ENCODE measurements at places on chromosomes 5 and 9.
A peak's percentile ranks its signal among the peaks of the same experiment; 100 is the strongest.

- no peak for DNase-seq
Measured at GRCh38 chr5:73311291-73312110, 137.1 kb downstream of the FOXD1 start.

DNA sequence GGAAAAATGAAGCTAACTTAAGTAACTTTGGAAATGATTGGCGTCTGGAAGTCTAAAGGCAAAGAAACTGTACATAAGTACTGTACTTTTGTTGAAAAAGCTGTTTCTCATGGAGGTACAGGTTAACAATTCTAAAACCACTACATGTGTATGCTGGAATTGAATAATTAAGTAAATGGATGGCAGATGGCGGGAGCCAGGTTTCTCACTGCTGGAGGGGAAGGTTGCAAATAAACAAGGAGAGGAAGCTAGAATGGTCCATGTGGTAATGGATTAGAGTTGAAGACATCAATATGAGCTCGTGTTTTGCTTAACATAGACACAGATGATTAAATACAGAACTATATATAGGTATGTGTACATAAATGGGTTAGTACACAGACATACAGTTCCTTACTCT lies 43.2 kb upstream of the ASTN2 start:
- no peak for DNase-seq

DNA sequence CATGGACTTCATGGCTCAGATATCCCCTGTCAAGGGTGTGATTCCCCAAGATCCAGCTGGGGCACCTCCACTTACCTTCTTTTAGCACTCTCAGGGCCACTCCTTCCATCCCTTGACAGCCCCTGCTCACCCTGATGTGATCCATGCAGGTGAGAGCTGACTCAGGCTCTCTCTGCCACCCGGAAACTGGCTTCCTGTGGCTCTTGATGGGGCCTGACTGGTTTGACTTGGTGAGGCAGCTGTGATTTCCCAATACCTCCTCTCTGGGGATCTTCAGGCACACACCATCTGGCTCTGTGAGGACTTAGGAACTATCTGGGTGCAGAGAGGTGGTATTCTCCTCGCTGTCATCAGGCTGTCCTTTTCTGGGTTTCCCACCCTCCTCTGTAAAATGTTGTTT lies 7.9 kb upstream of the FAT2 start:
- DNase-seq = no peak

DNA sequence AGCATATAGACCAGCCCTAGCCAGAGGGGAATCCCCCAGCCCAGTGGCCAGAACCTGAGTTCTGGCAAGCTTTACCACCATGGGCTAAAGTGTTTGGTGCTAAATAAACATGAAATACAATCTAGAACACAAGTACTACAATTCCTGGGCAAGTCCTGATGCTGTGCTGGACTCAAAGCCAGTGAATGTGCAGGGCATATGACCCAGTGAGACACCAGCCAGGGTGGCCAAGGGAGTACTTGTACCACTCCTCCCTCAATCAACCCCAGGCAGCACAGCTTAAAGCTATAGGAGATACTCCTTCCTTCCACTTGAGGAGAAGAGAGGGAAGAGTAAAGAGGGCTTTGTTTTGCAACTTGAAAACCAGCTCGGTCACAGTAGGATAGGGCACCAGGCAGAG lies 63.6 kb downstream of the SSBP2 start:
- DNase-seq = no peak

- DNase-seq = peak; percentile 22
Measured at GRCh38 chr5:140553657-140554056, 3.6 kb downstream of the SRA1 start.

DNA sequence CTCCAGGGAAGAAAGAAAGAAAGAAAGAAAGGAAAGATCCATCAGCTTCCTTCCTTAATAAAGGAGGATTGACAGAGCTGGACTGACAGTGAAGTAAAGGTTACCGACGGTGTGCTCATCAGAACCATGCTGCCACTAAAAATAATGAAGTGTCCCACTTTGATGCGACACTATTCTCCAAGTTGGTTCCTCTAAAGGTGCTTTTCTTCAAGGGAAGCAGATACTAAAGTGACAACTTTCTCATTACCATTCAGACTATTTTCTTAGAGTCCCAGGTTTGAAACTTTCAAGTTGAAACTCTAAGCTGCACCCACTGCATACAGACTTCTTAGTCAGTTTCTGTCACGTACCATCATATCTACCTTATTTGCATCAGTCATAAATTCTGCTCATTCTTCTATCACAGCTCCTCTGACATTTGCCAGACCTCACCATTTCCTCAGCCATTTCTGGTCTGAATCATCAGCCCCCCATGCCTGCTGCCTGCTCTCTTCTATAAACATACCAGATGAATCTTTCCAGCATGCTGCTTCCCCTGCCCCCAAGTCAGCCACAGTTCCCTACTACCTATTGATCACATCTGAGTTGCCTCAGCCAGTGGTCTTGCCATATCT lies 177.6 kb downstream of the DEPDC1B start:
- no peak for DNase-seq

- DNase-seq = no peak
Measured at GRCh38 chr9:128025736-128026135, 41.4 kb downstream of the NAIF1 start.

DNA sequence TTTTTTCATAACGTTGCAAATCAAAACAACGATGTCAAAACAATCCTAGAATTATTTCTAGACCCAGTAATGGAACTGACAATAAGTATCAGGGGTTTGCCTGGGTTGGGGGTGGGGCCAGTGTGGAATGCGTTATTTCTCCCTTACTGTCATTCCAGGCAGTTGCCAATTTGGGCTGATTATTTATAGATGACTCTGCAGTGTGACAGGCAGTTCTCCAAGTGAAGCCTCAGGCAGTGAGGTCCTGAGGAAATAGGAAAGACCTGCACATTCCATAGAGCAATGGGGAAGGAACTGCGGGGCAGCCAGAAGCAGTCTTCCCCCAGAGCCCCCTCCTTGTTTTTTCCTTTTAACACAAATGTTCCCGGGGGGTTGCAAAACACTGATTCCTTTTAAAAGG lies 179.0 kb downstream of the YTHDC2 start:
- no peak for DNase-seq

DNA sequence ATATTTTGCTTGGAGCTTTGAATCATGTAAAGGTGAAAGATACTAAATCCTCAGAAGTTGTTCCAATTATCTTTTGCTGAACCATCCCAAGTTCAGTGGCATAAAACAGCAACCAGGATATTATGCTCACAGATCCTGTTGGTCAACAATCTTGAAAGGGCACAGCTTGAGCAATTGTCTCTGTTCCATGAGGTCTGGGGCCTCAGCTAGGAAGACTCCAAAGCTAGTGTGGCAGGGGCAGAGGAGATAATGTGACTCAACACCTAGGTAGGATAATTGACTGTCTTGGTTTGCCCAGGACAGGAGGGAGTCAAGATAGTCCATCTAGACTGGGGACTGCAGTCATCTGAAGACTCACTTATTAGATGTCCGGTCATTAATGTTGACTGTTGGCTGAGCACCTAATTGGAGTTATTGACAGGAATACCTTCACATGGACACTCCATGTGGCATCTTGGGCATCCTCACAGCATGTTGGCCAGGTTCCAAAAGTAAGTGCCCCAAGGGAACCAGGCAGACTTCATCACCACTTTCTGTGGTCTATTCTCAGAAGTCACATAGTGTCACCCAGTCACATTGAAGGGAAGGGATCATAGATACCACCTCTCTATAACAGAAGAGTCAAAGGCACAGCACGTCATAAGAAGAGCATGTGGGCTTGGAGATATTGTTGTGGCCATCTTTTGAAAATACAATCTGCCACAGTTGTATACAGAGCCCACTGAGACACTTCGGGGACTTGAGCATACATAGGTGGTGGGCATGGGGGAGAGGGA lies 88.4 kb upstream of the GPBP1 start:
- no peak for DNase-seq

DNA sequence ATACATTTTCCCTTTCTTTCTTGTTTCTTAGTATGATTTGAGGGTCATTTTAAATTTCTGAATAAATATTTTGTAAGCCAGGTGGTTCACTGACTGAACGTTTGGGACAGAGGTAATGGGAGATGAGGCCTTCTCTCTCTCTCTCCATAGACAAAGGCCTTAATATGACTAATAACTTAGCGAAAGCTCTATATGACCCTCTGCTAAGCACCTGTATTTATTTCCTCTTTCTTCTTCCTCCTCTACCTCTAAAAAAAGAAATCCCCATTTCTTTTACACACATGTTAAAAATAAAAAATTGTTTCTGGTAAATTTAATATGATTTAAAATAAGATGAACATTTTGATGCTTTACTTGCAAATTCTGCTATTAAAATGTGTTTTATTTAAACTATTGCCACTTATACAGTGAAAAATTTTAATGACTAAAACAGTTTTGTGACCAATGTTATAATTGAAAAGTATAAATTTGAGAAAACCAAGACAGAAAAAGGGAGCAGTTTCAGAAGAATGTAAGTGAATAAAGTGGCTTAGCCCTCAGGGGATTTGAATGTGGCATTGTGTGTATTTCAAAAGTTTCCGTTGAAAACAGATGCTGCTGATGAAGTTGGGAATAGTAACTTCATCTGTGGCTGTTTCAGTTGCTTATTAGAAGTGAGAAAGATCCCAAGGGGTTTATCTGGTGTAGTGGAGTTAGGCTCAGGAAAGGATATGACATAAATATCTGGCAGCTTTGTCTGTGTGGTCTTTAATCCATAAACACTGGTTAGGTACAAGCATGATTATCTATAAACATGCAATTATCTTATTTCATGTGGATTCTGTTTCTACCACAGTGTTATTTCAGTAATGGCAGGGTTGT lies 128.6 kb upstream of the GRHPR start:
- DNase-seq = no peak

DNA sequence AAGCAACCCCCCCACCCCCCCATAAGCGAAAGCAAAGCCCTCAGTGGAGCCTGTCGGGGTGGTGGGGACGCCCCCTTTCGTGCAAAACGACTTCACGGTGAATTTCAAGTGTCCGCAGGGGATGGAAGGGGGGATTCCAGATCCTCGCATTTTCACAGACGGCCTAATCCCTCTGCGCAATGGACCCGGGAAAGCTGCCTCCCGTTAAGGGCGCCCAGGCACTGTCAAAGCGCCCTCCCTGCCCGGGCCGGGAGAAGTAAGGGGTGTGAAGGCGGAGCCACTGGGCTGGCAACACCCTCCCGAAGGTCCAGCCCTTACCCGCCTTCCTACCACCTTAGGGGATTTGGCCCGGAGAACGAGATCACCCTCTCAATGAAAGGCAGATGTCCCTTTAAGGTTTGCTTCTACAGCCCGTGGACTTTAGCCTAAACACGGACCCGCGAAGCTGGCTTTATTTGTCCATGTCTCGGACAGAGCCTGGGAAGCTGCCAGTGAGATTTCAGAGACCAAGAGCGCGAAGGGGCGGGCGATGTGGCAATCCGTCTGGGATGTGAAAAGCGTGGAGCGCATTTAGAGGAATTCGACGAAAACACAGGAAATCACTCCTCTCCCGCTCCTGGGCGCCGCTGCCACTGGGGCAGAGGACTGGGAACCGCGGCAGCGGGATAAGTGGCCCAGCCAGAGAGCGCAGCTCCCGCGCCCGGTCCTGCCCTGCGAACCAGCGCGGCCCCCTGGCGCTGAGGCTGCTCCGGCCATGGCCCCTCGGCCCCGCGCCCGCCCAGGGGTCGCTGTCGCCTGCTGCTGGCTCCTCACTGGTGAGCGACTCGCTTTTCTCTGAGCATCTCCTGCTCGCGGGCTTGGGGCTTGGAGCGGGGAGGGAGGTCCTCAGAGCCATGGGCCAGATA lies at the start of the genes ITGA1 and PELO:
Gene ITGA1, plus strand, starts transcription at position 317 of the 905 bp plus-strand sequence. Its CDS starts 438 bp downstream, at position 755.
Gene PELO, plus strand, starts transcription at position 317 of the 905 bp plus-strand sequence. CDS start 12,479 bp downstream, outside the sequence.
- peak; percentile 39 for DNase-seq

- DNase-seq = no peak
Measured at GRCh38 chr9:2120926-2121689, 106.0 kb downstream of the SMARCA2 start.

GRCh38 chr5:37120270-37120669 lies 128.9 kb downstream of the CPLANE1 start:
- DNase-seq = no peak

DNA sequence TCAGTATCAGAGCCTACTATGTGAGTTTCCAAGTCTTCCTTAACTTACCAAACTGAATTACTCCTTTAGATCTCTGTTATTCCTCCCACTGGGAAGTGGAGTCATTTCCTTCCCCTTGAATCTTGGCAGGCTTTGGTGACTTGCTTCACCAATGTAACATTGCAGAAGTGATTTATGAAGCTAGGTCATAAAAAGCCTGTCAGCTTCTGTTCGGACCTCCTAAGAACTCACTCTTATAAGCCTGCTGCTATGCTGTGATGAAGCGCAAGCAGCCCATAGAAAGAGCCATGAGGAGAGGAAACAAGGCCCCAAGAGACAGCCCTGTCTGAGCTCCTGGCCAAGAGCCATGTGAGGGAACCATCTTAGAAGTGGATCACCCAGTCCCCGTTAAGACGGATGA lies 14.2 kb upstream of the FOXB2 start:
- no peak for DNase-seq

DNA sequence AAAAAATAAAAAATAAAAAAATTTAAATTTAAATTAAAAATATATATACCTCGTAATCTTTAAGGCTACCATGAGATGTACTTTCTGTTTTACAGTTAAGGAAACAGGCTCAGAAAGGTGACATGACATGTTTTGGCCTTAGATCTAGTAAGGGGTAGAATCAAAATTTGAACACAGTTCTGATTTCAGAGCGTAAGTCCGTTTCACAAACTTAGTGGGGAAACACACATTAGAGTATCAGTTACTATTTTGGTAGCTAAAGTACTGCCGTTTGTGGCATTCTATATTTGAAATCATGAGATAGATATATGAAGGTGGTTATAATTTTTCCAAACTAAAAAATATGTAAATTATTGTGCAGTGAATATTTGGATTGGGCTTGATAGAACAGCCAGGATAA lies 186.2 kb downstream of the DENND1A start:
- no peak for DNase-seq

DNA sequence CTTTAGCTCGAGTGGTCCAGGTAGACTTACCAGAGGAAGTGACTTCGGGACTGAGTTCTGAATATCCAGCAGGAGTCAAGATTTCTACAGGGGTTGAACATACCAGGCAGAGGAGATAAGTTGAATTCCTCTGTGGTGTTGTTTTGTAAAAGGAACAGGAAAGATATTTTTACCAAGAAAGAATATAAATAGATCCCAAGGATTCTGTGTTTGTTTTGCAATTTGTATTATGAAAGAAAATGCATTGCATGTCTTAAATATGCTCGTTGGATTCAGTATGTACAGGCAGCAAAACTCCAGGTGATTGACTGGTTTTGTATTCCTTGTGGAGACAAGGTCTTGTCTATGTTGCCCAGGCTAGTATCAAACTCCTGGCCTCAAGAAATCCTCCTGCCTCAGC lies 197.8 kb downstream of the FRMD3 start:
- no peak for DNase-seq

GRCh38 chr5:34749431-34749873 lies 89.5 kb upstream of the TTC23L start:
- no peak for DNase-seq

- DNase-seq = no peak
Measured at GRCh38 chr5:144864118-144864517, 693.4 kb downstream of the KCTD16 start.

DNA sequence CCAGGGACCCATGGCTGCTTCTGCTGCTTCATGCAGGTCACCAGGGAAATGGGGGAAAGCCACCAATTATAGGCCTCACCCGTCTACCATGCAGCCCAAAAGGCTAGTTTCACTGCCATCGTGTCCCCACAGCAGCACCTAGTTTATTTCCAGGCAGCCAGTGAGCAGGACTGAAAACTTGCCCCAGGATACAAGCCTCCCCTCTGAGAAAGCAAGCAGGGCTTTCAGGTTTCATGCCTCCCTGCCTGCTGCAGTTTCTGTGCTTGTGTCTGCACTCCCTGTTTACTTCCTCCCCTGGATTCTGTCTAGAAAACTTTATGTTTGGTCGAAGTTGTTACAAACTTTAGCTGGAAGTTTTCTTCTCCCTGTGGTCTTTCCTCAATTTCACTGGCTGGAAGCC lies 319.1 kb downstream of the ANXA1 start:
- DNase-seq = no peak

- no peak for DNase-seq
Measured at GRCh38 chr5:122264610-122265009, 47.4 kb upstream of the SNCAIP start.

All from AML-193 (cell line).